Stimulated activated CD8-positive, alpha-beta memory T cell treated with anti-CD3 and anti-CD28 coated beads, Interleukin-4, amount 100 ng/mL, for 4 hours (primary cell): ENCODE measurements at places on chromosomes 12 and 14.

DNA sequence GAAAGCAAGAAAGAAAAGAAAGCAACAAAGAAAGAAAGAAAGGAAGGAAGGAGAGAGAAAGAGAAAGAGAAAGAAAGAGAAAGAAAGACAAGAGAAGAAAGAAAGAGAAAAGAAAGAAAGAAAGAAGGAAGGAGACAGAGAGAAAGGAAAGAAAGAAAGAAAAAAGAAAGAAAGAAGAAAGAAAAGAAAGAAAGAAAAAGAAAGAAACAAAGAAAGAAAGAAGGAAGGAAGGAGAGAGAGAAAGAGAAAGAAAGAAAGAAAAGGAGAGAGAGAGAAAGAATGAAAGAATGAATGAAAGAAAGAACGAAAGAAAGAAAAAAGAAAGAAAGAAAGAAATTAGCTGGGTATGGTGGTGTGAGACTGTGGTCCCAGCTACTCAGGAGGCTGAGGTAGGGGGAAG lies 400.1 kb upstream of the MDGA2 start:
- DNase-seq = no peak

DNA sequence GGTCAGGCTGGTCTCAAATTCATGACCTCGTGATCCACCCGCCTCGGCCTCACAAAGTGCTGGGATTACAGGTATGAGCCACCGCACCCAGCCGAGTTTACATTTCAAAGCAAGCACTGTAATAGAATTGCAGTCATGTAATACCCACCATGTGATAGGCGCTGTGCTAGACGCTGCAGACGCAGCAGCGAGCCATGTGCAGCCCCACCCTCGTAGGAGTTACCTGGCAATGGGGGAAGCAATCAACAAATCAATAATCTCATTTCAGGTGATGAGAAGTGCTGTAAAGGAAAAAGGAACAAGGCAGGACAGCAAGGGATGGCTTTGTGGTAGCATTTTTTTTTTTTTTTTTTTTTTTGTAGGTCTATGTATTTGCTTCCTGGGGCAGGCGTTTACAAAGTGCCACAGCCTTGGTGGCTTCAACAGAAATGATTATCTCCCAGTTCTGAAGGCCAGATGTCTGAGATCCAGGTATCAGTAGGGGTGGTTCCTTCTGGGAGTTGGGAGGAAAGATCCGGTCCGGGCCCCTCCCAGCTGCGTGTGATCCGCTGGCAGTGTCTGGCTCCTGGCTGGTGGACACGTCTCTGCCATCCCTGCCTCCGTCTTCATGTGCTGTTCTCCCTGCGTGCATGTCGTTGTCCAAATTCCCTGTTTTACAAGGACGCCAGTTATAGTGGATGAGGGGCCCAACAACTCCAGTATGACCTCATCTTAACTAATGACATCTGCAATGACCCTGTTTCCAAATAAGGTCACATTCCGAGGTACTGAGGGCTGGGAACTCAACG lies 72.8 kb downstream of the TNFAIP2 start:
- DNase-seq = no peak

- DNase-seq = no peak
Observed at GRCh38 chr14:88599761-88600439, 37.1 kb downstream of the ZC3H14 start.

- no peak for DNase-seq
Observed at GRCh38 chr14:90300611-90301047, 31.1 kb downstream of the NRDE2 start.

- no peak for DNase-seq
Observed at GRCh38 chr12:131613678-131614077, 97.2 kb upstream of the SFSWAP start.

GRCh38 chr12:59142183-59142790 lies 222.0 kb upstream of the LRIG3 start:
- no peak for DNase-seq

GRCh38 chr12:4707306-4707705 lies 12.9 kb upstream of the GALNT8 start:
- DNase-seq = no peak

- no peak for DNase-seq
Observed at GRCh38 chr12:89779090-89779489, 70.5 kb upstream of the ATP2B1 start.
